Cerebellar nuclear complex (tissue), 1 donor: ENCODE measurements at places on chromosomes 4 and X.

DNA sequence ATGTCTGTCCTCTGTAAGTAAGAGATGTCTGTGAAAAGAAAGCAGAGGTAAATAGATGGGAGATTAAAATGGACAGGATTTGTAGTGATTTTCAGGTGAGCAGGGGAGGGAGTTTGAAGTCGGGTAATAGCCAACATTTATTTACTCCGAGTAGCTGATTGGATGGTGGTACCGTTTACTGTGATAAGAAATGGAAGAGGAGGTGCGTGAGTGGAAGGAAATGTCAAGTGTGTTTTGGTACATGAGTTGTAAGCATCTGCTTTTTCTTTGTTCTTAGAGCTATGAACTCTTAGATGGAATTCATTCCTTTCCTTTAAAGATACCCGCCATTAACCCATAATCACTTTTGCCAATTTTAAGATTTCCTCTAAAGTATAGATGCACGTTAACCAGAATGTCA is 45.5 kb downstream of the SGMS2 start:
- DNase-seq: no peak

GRCh38 chr4:106424426-106424825 is 55.8 kb upstream of the GIMD1 start:
- no peak for DNase-seq

DNA sequence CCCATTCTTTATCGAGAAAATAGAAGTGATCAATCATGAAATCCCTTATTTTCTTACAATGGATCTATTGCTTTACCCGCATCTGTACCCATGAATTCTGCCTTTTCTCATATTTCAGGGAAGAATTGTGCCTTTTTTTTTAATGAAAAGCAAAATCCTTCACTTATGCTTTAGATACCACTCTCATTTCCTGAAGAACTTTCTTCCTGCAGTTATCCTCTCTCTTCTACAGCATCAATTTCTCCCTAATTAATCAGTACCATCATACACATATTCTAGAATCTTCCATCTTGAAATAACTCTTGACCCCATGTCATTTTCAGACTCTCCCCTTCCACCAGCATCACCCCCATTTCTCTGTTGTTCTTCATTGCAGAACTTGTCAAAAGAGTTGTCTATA is 26.6 kb downstream of the ARL9 start:
- DNase-seq: no peak

GRCh38 chr4:66123190-66123589 is 452.9 kb upstream of the EPHA5 start:
- DNase-seq: no peak

DNA sequence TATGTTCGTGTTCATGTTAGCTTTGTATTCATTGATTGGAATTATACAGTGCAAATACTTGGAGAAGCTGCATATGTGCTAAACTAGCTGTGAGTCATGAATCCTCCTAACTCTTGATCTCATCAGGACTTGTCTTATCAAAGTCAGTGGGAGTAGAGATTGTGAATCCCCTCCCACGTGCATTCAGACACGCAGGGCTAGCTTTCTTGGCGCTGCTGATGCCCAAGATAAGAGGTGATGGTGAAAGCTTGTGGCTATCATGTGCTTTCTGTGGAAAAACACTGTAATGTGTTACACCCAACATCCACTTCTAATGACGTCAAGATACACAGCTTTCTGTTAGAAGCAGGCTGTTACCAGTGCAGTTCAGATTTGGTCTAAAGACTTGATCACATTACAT is 348.7 kb upstream of the HAND2 start:
- no peak for DNase-seq

- no peak for DNase-seq
These were observed 5.5 kb downstream of the SOWAHD start for GRCh38 chrX:119763836-119764387.

DNA sequence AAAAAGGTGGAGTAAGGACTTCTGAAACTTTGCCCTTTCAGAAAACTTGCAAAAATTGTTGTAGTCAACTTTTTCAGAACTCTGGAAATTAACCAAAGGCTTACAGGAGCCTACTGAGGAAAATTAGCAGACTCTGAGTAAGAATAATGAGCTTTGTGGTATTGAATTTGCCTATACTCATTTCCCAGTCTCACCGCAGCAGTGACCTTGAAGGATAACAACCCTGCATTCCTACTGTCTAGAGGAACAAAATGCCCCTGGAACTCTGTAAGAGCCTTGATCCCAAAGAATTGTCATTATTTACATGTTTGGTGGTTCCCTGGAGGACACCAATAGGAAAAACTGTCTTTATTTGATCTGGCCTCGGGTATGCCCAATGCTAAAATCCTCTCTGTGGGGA is 57.9 kb downstream of the MND1 start:
- DNase-seq: no peak

DNA sequence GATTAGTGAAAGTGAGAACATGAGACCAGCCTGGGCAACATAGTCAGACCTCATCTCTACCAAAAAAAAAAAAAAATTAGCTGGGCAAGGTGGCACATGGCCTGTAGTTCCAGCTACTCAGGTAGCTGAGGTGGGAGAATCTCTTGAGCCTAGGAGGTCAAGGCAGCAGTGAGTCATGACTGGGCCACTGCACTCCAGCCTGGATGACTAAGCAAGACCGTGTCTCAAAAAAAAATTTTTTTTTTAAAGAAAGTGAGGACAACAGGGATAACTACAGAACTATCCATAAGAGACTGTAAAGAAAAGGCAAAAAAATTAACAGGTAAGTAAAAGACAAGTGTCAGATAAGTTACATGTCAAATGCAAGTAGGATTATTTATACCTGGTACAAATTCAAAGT is 13.5 kb upstream of the SPP1 start:
- no peak for DNase-seq

DNA sequence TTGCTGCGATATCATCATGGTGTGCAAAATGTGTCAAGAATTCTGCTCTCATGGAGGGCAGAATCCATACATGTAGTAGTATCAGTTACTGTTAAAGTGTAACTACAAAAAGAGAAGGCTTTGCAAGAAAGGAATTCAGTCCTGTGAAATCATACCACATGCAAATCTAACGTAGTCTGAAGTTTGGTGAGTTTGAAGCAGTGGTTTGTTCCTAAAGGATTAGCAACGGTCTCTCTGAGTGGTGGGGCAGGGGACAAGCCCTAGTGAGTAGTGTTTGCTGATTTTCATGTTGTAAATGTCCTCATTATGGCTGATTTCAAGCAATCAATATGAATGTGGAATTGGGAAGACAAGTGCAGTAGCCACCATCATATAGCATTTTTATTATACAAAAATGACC is 47.1 kb upstream of the CLNK start:
- DNase-seq: no peak

DNA sequence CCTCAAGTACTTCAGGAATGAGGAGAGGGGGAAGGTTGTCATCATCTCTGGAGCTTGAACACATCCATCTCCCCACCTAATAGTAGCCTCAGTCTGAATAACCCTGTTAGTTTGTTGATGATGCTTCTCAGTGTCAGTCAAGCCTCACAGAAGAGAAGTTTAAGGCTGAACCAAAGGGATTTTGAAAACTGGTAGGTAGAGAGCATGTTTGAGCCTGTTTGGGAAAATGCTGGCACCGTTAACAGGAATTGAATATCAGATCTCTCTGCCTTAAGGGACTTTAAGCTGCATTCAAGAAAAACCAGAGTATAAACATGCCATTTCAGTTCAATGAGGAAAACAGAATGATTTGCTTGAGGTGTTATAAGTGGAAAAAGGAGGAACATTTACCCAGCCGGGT is 73.1 kb downstream of the MAPK10 start:
- no peak for DNase-seq

- no peak for DNase-seq
These were observed 4.6 kb downstream of the JAKMIP1 start for GRCh38 chr4:6195602-6196319.

- DNase-seq: peak; percentile 7
These were observed 9.7 kb upstream of the GEMIN8 start for GRCh38 chrX:14039344-14039743.

- DNase-seq: no peak
These were observed 842.1 kb upstream of the INTU start for GRCh38 chr4:126790633-126791032.

GRCh38 chr4:48450740-48451139 is 32.4 kb upstream of the SLC10A4 start:
- no peak for DNase-seq

DNA sequence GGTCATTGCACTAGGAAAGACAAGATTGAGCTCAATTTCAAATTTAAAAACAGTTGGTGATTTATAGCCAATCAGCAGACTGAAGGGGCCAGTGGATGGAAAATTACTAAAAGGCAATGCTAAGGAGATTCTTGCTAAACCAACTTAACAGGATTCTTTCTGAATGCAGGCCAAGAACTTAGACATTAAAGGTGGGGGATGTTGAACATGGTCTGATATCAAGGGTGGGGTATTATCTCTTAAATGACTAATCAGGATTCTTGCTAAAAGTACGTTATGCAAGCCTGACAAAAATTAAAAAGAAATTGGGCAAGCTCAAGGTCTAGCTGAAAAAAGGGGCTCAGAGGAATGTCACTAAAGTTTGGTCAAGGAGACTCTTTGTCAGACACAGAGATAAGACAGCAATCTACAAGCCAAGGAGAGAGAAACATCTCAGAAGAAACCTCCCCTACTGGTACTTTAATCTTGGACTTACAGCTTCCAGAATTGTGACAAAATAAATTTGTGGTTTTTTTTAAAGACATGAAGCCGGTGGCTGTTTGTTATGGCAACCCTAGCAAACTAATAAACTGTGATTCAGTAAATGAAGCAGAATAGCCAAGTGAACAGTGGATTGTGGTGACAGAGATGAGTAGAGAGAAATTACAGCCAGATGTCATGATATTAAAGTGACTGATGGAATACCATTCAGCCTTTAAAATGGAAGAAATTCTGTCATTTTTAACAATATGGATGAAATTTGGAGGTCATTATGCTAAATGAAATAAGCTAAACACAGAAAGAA is 120.3 kb upstream of the KLHL4 start:
- no peak for DNase-seq

- DNase-seq: no peak
These were observed 517.4 kb downstream of the RPA4 start for GRCh38 chrX:97401154-97401553.

- DNase-seq: no peak
These were observed 19.6 kb upstream of the SASH3 start for GRCh38 chrX:129760155-129760554.

- no peak for DNase-seq
These were observed 76.7 kb downstream of the FHIP1A start for GRCh38 chr4:151485541-151486131.

DNA sequence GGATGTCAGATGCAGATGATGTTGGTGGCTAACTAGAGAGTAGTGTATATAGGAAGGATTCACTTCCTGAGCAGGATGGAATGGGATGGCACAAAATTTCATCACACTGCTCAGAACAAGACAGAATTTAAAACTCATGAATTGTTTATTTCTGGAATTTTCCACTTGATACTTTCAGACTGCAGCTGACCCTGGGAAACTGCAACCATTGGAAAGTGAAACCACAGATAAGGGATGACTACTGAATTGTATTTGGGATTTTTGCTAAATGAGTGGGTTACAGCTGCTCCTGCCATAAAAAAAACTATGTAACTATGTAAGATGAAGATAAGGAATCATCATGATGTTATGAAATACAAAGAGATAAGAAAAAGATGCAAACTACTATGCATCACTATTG is 51.4 kb downstream of the NPY5R start:
- DNase-seq: no peak

GRCh38 chr4:146243141-146243882 is 29.0 kb downstream of the REELD1 start:
- DNase-seq: no peak

DNA sequence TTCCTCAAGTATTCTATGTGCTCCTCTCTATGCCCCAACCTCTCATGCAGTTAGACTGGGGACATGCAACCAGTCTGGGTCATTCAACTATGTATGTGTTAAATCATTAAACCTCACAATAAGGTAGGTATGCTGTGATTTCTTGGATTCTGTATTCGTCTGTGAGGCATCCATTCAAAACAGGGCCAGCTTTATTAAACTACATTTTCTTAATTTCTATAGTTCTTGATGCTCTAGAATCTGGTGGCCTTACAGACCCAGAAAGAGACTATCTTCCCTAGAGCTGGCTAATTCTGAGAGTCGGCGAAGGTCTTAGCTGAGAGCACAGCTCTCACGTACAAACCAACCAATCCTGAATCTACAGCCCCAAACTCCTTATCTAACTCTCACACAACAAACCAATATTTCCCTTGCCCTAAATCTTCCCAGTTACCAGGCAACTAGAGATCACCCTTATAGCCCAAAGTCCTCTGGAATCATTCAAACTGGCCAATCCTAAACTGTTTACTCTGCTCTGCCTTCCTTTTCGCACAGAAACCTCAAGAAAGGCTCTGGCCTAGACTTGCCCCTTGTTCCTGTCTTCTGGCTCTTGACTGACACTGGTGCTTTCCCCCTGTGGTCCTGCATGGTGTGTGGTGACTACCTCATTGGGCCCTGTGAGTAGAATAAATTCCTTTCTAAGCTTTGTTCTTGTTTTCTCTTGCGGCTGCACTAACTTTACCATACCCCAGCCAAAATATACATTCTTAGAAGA is 203.5 kb upstream of the TET2 start:
- DNase-seq: no peak

DNA sequence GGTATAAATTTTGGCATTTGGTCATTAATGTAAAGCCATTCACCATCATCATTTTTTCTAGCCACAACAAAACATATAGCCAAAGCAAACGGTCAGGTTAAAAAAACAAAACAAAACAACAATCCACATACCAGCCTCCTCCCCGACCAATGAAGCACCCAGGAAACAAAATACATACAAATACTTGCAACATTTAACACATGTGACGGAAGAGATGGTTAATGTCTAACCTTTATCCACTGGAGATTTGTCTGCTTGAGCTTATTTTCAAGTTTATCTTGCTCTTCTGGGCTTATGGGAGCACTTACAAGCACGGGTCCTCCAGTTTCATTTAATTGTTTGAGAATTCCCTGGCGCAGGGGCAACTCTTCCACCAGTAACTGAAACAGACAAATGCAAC is 857.5 kb upstream of the FTHL17 start:
- no peak for DNase-seq

DNA sequence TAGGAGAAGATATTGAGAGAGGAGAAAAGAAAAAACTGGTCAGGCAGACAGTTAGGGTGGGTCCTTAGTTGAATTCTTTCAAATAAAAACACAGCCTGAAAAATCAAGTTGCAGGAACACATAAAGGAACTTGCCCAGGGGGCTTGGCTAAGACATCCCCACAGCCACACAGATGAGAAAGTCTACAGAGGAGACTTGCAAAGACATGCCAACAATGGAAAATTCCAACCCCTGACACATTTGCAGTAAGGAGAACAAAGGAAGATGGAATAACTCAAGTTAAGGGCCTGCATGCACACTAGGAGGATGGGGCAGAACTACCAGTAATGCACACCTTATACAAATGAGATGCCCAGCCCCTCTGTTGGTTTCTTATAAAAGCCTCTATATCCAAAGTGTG is 197.6 kb downstream of the CPXCR1 start:
- DNase-seq: no peak

- DNase-seq: no peak
These were observed 930.1 kb downstream of the ADGRL3 start for GRCh38 chr4:62130230-62130629.

GRCh38 chr4:77007358-77008230 is 58.0 kb downstream of the SEPTIN11 start:
- DNase-seq: no peak
